Colonic mucosa (tissue), 4 donors: ENCODE measurements at places on chromosomes 12 and 14. TPM values are rescaled to one million over a fixed set of nuclear protein-coding genes. Genes with fewer than 3 reads are reported as not detected.

GRCh38 chr12:81207173-81207572, 129.3 kb downstream of the ACSS3 start:
- no peak for DNase-seq

DNA sequence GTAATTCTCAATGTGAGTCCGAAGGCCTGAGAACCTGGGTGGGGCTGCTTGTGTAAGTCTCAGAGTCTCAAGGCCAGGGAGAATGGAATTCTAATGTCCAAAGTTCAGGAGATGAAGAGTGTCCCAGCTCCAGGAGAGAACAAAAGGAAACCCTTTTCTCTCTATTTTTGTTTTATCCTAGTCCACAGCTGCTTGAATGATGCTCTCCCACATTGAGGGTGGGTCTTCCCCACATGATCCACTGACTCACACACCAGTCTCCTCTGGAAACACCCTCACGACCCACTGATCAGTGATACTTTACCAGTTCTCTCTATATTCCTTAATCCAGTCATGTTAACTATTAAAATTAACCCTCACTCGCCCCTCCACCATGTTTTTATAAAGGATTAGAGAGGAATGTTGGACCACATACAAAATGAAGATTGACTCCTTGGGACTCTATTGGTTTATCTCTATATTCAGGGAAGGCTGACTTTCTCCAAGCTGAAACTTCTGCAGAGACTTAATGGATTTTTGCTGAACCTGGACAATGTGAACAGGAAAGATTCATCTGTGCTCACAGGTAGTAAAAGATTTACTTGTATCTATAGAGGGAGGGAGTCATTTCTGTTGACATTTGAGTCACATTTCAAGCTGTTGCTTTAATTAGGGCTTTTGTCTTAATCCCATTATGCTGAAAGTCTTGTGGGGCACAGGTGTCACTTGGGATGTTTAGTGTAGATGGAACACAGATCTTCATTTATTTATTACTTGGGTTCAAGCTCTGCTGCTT, 1061.0 kb upstream of the TMEM132C start:
- DNase-seq: no peak

DNA sequence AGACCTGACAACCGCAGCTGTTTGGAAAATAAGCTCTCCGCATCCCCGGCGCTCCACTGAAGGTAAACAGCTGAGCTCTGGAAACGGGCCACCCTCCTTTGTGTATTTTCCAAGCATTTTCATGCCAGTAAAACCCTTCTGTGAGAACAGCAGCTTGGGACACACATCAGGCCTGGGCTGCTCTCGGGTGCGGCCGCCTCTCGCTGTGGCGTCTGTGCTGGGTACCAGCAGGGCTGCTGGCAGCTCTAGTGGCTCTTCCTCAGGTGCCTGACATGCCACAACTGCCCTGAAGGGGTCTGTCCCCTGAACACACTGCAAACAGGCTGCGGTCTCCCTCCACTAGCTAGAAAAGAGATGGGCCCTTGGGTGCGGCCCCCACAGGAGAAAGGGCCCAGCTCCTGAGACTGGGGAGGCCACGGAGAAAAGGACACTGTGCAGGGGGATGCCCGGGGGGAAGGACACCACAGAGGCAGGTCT, 96.3 kb downstream of the ITPK1 start:
- DNase-seq: no peak

GRCh38 chr14:81336009-81336408, 64.1 kb downstream of the STON2 start:
- no peak for DNase-seq

DNA sequence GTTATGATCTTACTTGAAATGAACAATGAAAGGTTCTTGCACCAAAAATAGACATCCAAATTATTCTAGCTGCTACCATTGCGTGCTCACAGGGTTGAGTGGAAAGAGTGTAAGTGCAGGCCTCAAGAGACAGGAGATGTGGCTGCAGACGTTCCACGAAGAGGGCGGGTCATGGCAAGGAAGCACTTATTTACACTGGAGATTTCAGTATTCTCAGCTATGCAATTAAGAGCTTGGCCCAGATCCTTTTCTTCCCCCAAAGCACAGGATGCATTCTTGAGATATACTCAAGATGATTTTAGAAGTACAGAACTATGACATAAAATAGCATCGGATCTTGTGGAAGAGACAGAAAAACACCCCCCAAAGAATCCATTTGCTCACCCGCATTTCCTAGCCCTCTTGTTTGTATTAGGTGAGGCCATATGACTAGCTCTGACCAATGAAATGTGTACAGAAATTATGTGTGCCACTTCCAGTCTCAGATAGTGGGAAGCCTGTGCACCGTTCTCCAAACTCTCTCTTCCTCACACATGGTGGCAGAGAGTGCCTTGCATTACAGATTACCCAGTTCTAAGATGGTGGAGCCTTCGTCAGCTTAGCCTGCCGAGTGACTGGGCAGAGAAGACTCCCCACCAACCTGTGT, 261.4 kb downstream of the TTC8 start:
- no peak for DNase-seq

GRCh38 chr12:109592195-109592904, 18.8 kb downstream of the MVK start:
- no peak for DNase-seq

DNA sequence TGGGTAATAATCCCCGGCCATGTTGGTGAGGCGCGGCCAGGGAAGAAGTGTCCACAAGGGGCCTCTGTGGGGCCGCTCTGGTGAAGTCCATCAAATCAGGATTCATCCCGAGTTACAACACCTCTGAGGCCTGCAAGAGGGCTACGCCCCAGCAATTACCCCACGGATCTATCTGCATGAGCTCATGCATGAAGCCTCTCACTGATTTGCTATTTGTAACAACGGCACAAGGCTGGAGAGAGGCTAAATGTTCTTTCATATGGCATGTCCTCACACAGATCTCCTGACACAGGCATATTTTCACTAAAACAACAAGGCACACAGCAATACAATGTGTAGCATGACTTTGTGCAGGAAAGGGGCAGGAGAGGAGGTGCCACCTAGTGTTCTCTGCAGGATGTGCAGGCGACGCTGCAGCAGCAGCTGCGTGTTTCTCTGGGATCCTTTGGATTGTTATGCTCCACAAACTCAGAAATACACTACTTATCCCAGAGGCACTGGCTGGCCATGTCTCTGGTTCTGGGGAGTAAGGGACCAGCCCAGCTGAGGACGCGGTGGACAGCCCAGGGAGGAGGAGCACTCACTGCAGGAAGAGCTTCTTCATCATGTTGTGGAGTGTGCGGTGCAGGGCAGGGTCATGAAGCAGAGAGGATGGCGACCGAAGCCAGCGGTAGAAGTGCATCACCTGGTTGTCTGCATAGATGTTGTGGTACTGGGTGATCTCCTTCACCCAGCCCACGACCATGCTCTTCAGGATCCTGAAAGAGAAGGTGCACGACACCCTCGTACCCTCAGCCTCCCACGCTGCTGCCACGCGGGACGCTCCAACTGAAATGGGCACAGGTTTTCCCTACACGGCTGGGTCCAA, 20.2 kb downstream of the P2RX2 start:
- no peak for DNase-seq

DNA sequence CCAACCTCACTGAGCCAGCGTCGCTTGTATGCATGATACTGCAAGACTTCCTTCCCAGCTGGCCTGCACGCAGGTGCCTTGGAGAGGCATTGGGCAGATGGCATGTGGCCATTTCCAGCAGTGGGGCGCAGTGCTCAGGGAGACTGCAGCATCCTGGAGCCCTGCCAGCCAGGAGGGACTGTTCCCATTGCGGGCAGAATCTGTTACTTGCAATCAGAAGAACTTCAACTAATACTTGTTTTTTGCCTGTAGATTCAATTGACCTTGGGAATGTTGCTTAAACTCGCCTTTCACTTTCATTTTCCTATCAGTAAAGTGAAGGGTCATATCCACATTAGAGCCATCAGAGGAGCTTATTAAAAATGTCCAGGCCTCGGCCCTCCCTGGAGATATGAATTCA, 29.8 kb downstream of the ANKRD9 start:
- peak; percentile 67 for DNase-seq

- no peak for DNase-seq
Observed at GRCh38 chr12:14827043-14827442, 13.1 kb upstream of the SMCO3 start.

The PITPNM2 gene
- total RNA-seq: 17.4 TPM

The KRT73 gene
- total RNA-seq: not detected

The SIX6 gene
- total RNA-seq: not detected

The KCNC2 gene
- not detected for total RNA-seq

The NKX2-1 gene
- not detected for total RNA-seq

The CCDC197 gene
- not detected for total RNA-seq
